ENCODE measurements at places on chromosomes 2 and 18.

DNA sequence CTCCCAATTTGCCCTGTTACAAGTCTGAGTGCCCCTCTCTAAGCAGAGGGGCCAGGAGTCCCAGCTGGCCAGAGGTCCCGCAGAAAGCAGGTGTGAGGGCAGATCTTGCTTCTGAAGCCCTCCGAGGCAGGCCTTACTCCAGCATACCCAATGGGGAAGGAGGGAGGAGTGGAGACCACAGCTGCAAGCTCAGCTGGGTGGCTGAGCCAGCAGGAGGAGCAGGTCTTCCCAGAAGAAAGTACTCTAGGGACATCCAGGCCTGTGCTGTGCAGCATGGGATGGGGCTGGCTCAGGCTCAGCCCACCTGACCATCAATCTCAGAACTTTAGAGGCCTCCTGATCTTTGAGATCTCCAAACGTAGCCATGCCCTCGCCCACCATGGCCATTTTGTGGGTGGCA, 31.3 kb downstream of the PLB1 start:
- DNase-seq: no peak

DNA sequence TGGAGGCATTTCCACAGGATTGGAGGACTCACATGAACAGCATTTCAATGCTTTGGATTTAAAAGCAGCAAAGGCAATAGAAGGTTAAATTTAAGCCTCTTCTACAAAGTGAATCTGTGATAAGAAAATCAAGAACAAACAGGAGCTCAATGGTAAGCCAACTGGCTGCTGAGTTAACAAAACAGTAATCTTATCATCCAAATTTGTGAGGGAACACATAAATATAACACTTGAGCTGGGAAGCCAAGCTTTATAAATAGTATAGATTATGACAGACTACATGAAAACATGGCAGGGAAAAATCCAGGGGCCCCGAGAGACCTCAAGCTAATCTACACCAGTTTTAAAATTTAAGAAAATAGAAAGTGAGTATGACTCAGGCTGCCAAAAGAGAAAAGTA, 108.5 kb upstream of the PGAP1 start:
- DNase-seq: no peak

- DNase-seq: no peak
These were observed 107.0 kb downstream of the MGAT5 start for GRCh38 chr2:134360745-134361487.

- DNase-seq: no peak
These were observed 298.0 kb downstream of the ZNF407 start for GRCh38 chr18:74895686-74896085.

DNA sequence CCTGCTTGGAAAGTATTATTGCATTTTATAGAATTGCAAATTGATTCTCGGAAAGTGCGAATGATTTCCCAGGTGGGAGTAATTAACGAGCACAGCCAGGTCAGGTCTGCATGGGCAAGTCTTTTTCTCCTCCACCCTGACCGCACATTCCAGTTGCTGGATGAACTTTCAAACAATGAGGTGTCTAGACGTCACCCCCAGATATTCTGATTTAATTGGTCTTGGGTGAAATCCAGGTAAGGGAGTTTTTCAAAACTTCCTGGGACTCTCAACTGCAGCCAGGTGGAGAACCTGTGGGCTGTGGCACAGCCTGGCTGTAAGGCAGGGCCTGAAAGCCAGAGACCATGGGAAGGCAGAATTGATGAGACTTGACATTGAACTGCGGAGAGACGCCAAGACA, 15.9 kb upstream of the RNF152 start:
- no peak for DNase-seq

GRCh38 chr2:218547978-218548377, 20.2 kb downstream of the USP37 start:
- no peak for DNase-seq

GRCh38 chr18:11119959-11120587, 29.3 kb downstream of the PIEZO2 start:
- DNase-seq: no peak

DNA sequence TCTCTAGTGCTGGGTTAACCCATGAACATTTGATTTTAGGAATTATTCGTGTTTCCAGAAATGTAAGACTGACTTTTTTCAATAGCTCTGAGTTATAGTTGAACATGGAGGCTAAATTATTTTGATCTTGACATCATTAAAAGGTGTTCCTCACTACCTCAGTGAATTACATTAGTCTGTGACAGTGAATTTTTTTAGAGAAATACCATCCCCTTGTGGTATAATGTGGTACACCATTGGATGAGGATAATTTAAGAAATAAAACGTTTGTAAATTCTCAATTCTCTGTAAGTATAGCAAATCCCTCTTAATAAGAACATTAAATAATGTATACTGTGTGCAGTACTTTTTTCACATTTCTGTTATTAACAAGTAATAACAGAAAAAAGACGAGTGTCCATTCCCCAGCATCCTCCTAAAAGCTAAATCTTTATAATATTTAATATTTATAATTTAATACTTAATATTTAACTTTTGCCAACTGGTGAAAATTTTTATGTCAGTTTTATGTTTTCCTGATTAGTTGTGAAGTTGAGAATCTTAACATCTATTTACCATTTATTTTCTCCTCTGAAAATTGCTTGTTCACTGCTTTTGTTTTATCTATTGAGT, 70.3 kb upstream of the CWC22 start:
- DNase-seq: no peak

- DNase-seq: no peak
These were observed 61.1 kb upstream of the UGP2 start for GRCh38 chr2:63780518-63781155.

DNA sequence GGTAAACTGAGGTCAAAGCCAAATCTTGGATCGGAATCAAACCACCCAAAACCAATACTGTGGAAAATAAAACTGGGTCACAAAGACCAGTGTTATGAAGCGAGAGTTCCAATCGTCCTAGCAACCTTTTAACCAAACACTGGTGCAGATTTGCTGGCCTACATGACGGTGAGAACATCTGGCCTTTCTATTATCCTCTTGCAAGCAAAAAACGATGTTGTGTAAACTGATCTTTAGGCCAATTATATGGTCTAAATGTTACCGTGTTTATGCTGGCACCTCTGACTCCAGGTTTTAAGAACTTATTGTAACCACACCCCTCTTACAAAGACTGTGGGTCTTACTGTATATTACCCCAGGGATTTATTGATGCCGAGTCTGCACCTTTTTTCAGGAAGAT, 145.9 kb downstream of the GFPT1 start:
- no peak for DNase-seq

DNA sequence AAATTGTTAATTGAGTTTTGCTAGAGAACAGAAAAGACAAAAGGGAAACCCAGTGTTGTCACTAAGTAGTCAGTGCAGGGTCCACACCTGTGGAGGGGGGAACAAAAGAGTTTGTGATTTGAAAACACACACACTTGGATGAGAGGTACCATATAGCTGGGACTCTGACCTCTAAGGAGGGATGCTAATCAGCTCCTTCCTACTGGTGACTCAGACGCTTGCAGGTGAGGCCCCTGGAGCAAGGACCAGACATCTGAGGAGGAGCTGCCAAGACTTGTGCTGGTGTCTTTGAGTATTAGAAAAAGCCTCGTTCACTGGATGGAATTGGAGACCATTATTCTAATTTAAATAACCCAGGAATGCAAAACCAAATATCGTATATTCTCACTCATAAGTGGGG, 146.4 kb upstream of the MAP2 start:
- DNase-seq: no peak

DNA sequence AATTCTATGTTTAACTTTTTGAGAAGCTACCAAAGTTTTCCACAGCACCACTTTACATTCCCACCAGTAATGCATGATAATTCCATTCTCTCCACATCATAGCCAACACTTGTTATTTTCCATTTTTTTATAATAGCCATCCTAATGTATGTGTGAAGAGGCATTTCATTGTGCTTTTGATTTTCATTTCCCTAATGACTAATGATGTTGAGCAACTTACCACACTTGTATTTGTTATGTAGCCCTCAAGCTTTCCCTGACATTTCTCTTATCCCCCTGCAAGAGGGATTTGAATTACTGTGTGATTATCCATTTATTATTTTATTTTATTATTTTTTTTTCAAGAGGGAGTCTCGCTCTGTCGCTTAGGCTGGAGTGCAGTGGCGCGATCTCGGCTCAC, 23.6 kb upstream of the SOS1 start:
- DNase-seq: no peak

GRCh38 chr2:199973703-199974102, 18.3 kb downstream of the MAIP1 start:
- no peak for DNase-seq

- DNase-seq: no peak
These were observed 13.5 kb downstream of the DIS3L2 start for GRCh38 chr2:231975001-231975400.

DNA sequence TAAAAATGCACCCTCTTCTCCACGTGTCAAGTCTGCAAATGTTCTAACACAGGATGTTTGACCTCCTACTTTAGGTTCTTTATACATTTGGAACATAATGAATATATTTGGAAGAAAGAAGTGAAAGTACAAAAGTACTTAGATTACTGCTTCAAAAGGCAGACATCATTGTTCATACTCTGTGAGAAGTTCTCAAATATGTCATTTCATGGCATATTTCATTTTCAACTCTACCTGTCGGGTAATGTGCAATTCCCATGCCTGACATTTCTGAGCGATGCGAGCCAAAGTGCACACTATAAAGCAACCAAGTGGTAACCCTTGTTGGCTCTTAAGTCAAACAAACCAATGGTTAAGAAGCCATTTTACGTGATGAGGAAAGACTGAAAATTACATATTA, 7.0 kb downstream of the BUB1 start:
- no peak for DNase-seq

GRCh38 chr2:207037896-207038295, 98.6 kb downstream of the CPO start:
- no peak for DNase-seq

DNA sequence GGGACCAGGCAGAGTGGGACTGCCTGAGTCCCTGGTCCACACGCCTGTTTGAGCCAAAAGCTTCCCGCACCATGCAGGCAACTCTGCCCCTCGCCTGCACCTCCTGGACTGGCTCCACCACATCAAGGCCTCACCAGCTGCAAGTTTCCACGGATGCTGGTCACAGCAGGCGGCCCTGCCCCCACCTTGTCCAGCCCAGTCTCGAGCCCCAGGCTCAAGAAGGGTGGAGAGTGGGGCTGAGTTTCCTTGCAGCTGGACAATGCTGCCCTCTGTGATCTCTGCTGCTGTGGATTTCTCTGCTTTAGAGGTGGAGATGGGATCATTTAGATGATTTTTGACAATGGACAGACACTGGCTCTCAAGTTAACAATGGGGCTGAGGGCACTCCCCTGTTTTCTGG, 74.9 kb downstream of the MTCL1 start:
- DNase-seq: no peak

GRCh38 chr2:205706769-205707381, 24.6 kb downstream of the NRP2 start:
- no peak for DNase-seq

DNA sequence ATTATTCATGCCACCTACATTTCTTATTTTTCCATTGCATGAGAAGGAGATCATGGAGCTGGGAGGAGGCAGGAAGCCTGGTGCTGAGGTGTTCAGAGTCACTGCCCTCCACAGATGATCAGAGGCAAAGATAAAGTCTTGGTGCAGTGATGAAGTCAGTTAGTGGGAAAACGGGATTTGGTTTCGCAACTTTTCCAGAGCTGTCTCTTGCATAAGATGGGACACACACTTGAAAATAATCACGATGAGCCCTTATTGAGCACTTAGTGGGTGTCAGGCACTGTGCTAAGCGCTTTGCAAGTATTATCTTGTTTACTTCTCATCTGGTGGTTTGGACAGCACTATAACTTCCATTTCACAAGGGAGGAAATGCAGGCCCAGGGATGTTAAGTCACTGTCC, 222.1 kb upstream of the SMAD2 start:
- no peak for DNase-seq

DNA sequence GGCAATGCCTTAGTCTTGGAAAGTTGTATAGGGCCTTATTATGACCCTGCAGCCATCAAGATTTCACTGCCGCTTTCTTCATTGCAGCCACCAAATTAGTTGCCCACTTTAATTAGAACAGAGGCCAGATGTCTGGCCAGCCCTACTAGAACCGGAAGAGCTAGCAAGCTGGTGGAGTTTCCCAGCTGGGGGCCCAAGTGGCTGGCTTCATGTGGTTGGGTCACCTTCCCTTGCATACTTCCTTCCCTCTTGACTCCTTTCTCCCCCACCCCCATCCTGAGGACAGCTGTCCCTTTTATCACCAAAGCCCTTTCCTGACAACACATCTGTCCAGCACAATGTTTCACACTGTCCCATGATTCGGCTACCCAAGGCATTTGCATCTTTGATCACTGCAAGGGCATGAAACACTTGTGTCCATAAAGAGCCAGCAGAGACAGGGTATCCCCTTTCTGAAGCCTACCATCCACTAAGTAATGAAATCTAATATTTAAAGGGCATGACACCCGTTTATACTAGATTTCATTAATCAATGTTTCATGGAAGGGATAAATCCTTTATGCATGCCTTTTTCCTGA, 187.2 kb downstream of the BCL11A start:
- no peak for DNase-seq

- DNase-seq: no peak
These were observed 1.4 kb upstream of the HSBP1L1 start for GRCh38 chr18:79962835-79963657.

DNA sequence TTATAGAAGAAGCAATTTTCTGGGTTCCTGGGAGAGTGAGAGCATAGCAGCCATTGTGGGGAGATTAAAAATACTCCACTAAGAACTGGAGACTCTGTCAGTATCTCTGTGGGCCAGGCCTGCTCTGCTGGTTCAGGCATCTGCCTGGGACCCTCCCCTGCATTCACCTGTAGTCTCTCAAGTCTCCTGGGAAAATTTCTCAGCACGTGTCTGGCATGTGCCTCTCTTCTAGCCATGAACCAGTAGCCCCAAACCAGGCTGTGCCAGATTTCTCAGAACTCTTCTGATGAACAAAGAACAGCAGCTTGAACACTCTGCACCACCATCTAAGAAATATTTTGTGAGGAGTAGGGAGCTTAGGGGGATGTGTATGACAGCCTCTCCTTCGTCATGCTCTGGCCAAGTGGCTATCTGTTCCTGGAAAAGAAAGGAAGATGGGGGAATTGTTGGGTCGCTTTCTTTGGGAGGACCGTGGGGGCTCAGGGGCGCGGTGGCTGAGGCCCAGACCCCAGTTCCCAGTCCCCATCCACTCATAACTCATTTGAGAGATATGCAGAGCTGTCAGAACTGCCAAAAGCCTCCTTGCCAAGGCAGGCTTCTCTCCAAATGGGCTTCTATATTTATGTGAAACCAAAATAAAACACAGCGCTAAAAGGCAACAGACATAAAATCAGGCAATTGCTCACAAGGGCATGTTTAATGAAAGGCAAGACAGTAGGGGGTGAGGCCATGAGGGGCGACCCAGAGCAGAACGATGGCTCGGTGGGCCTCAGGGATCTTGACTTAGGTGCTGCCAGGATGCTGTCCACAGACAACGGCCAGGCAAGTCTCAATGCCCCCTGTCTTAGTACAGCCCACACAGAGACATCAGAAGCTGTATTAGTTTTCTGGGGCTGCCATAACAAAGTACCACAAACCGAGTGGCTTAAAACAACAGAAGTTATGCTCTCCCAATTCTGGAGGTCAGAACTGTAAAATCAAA, 114.7 kb upstream of the TNP1 start:
- no peak for DNase-seq

GRCh38 chr18:61471541-61471940, 138.3 kb downstream of the CDH20 start:
- no peak for DNase-seq
